Epithelial cell of proximal tubule (primary cell): ENCODE measurements at places on chromosomes 1 and 21.
A peak's percentile ranks its signal among the peaks of the same experiment; 100 is the strongest.

DNA sequence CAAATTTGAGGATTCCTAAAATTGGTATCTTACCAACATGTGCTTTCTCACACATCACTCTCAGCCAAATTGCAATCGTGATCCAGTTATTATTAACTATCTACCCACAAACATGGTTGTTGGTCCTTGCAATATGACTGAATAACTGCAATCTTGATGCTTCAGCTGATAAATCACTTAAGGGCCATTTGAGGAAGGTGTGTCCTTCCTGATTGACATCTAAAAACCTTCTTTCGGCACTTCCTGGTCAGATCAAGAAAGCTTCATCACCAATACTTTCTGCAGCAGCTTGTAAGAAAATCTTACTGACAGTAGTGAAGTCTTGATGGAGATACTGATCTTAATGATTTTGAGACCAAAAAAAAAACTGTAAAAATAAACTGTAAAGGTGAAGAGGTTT is 48.5 kb upstream of the KCTD3 start:
- no peak for DNase-seq

DNA sequence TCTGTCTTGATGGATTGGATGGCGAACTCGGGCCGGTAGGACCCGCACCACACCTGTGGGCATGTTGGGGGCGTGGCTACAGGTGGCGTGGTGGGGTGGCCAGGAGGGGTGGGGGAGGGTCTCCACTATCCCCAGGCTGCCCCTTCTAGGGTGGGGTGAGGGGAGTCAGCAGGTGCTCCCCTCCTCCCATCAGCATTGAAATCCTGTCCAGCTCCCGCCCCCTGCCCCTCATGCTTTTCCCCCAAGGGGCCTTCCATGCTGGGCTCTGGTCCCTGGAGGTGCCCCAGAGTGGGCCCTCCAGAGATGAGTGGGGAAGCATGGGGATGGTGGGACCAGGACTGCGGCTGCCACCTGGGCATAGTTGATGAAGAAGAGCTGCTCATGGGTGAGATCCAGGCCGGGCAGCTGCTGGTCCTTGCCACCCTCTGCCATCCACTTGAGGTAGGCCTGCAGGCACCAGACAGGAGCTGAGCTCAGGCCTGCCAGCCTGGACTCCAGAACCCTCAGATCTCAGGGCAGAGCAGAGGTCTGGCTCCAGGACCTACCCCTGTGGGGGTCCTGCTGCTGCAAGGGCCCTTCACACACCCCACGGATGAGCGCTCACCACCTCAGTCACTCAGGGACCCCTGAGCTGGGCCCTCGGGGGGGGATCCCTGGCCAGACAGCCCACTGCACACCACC is 5.1 kb downstream of the PRXL2B start:
- DNase-seq: no peak

DNA sequence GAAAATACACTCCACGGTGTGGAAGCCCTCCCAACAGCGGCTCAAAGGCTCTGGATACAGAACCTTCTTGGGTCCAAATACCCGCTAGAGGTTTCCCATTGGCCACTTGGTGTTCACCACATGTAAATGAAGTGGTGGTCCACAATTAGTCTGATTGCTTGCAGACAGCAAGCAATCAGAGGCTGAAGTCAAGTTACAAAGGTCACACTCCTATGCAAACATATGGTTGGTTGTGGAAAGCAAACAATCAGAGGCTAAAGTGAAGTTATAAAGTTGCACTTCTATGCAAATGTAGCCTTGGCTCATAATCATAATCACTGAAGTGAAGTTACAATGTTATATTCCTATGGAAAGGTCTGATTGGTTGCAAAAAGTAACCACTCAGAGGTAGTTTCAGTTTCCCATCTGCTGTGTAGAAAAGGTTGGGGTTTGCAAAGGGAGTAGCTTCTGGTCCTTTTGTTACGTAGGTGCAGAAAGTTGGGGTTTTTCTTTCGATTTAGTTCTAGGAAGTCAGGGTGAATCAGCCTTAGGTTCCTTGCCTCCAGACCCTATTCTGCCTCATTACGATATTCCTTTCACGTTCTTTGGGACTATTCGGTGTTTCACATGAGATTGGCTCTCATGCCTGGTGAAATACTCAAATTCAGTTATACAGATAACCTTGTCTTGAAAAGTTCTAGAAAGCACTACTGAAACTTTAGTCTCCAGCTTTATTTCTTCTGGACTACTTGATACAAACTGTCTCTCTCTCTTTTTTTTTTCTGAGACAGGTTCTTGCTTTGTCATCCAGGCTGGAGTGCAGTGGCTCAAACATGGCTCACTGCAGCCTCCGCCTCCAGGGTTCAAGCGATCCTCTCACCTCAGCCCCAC is 36.7 kb upstream of the MTF2 start:
- no peak for DNase-seq

DNA sequence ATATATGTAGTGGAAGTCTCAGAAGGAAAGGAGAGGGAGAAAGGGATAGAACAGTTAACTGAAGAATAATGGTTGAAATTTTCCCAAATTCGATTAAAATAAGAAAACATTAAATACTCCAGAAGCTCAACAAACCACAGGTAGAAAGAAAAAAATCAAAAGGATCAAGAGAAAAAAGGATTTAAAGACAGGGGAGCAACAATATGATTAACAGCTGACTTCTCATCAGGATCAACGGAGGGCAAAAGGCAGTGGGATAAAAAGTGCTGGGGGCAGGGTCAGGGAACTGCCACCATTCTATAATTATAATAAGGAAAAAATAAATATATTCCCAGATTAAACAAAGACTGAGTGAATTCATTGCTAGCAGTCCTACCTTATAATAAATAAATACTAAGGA is 55.3 kb downstream of the CDKN2C start:
- no peak for DNase-seq

DNA sequence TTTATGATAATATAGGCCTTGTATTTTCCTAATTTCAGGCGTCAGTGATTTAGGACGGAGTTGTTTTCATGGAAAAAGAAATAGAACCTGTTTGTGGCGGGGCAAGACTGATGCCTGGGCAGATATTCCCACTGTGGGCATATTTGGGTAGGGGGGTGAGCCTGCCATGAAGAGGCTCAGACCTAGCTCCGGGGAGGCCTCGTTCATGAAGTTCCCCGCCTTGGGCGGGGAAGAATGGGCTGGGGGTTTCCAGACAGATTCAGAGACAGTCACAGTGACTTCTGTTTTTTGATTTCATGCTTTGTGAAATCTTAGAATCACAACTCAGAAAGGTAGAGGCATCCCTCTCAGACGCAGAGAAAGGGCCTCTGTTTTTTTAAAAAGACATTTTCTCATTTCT is 36.1 kb downstream of the RUNX3 start:
- DNase-seq: no peak

DNA sequence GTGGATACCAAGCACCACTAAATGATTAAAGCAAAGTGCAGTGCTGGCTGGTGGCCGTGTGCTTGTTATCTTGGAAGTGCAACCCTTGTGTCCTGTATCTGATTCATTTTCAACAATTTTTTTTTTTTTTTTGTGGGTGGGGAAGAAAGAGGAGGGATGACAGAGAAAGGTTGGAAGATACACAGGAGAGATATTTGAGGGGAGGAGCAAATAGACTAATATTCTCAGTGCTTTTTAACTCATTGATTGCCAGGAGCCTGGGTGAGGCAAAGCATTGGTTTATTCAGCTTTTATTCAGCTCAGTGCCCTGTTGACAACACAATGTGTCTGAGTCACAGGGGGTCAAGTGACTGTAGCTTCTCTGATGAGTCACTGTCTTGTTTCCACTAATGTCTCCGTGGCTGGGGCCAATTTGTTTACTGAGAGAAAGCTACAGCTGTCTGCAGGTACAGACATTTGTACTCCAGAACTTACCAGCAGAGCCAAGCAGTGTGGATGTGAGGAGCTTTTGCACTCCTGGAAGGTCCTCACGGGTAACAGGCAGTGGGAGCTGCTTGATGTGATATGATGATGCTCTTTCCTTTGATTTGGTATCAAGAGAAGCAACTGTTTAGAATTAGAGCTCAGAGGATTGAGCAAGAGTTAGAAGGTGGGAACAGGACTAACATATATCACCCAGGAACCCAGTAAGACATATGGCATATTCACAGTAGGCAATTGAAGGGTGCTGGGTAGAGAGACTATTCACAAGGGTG is 23.6 kb upstream of the DNM3 start:
- peak; percentile 85 for DNase-seq

DNA sequence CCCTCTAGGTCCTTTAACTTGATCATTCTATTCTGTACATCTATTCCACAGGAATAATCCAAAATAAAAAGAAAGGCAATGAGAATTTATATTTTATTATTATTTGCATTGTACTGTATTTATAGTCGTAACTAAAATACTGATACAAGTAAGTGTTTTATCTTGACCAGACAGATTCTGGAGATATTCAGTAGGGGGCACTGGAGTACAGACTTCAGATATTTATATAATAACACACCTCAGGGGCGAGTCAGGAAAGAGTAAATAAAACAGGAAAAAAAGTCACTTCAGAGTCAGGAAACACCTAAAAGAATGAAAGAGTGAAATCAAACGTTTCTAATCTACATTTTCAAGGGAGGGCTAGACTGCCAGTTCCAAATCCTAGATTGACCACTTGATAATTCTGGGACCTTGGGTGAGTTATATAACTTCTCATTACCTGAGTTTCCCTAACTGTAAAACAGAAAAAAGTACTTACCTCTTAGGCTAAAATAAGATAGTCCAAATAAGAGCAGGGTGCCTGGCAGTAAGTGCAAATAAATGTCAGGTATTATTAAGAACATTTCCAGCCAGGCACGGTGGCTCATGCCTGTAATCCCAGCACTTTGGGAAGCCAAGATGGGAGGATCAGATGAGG is 31.1 kb upstream of the MTF1 start:
- DNase-seq: no peak

DNA sequence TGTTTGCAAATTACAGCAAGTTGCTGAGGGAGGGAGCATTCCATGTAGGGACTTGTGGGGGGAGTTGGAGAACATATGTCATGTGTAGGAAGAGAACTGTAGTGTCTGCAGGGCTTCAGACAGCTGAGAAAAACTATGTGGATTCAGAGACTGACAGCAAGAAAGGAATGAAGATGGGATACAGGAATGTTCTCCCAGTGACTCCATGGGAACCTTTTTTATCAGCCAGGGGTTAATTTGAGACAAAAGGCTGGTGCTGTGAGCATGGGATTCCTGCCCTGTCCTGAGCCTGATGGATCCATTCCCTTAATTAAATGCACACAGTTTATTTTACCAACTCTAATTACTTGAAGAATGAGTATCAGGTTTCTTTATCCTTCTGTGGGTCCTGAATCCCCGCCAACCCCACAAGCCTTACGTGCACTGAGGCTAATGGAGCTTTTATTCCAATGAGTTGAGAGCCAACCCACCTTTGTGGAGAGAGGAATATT is 26.5 kb upstream of the PLXNA2 start:
- no peak for DNase-seq

- no peak for DNase-seq
These were observed 7.4 kb upstream of the EFNA1 start for GRCh38 chr1:155120253-155120652.

GRCh38 chr1:209368864-209369598 is 214.5 kb upstream of the CAMK1G start:
- no peak for DNase-seq

- DNase-seq: no peak
These were observed 3.4 kb downstream of the RUNX1 start for GRCh38 chr21:35045542-35046262.

DNA sequence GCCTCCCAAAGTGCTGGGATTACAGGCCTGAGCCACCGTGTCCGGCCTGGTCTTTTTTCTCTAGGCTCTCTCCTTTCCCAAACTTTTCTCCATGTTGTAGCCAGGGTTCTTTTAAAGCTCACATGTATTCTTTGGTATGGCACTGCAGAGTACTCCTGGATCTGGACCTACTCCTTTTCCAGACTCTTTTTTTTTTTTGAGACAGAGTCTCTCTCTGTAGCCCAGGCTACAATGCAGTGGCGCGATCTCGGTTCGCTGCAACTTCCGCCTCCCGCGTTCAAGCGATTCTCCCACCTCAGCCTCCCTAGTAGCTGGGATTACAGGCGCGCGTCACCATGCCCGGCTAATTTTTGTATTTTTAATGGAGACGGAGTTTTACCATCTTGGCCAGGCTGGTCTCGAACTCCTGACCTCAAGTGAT is 602 bp upstream of the MED18 start:
- DNase-seq: no peak

DNA sequence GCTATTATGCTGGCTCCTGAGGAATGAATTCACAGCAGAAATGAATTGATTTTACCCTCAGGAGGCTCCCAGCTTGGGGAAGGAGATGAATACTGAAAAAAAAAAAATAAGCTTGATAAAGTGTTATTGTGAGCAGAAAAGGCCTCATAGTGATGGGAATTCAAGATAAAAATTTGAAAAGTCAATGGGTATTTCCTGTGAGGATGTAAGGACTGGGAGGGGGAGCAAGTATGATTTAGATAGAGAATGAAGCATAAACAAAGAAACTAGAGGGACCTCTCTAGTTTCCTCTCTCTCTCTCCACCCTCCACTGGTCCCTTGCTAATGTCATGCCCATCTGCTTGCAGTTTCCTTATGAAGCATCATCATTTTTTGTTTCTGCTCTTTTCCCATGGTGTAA is 439.0 kb upstream of the PLXNA2 start:
- DNase-seq: no peak

DNA sequence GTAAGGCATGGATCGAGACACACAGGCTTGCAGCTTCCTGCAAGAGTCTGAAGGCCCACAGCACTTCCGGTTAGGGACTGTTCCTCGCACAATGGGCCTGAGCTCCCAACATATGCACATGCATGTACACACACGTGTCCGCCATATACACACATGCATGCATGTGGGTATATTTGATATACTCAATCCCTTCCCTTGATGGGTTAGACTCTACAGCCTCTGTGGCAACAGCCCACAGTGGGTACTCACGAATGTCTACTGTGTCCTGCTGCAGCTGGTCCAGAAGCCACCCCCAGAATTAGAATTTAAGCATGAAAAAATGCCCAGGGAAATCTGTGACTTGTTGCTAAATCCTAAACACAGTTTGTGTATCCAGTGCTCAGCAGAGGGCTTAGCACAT is 9.9 kb downstream of the F3 start:
- no peak for DNase-seq

DNA sequence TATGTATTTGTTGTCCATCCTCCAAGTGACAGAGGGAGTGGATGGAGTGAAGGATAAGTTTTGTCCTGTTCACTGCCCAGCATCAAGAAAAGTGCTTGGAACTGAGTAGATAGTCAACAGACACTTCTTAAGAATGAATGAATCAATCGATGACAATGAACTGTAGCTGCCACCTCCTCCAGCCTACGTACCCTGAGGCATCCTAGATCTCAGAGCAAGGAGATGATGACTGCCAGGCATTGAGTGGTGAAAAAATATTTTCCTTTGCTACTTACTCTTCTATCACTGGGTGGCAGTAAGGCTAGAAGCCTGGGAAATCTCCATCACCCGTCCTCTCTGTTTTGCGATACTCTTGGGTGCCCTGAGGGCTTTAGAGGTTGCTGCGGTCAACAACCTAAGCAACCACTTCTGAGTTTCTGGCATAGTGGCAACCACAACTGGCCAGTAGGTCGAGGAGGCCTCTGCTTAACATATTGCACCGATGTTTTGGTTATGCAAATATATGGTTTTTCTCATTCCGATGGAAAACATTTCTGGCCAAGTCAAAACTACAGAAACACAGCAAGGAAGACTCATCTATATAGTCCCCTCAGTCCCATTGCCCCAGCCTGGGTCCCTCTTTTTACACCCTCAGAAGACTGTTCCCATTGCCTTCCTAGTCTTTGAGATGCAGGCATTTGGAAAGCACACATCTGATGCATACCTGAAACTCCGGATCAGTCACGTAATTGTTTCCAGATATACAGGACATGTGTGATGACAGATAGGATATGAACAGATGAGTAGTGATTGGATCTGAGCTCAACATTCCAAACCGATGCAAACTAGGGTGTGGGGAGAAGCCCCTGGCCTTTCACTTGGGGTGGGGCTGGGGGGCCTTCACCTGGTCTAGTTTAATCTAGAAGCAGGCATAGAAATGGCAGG is 136.8 kb downstream of the RUNX1 start:
- DNase-seq: no peak
